Stimulated activated CD8-positive, alpha-beta memory T cell treated with anti-CD3 and anti-CD28 coated beads, Interleukin-2, amount 100 ng/mL, for 48 hours (primary cell): ENCODE measurements at places on chromosomes 16 and 17.

DNA sequence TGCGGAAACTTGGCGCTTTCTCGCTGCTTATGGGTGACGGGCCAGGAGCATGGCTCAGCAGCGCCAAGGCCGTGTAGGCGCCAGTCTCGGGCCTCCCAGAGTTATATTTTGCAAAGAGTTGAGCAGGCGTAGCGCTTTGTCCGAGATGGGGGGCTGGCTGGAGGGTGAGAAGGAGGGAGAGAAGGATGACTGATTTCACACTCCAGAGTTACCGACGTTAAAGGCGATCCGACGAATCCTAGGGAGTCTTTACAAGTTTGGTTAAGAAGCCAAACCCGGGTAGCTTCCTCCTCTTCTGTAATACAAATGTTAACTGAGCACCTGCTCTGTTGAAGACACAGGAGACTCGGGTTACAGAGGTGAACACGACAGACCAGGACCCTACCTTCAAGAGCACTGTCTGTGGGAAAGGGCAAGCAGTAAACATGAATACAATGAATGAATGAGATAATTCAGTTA is 782 bp downstream of the POLR2A start:
- no peak for DNase-seq

DNA sequence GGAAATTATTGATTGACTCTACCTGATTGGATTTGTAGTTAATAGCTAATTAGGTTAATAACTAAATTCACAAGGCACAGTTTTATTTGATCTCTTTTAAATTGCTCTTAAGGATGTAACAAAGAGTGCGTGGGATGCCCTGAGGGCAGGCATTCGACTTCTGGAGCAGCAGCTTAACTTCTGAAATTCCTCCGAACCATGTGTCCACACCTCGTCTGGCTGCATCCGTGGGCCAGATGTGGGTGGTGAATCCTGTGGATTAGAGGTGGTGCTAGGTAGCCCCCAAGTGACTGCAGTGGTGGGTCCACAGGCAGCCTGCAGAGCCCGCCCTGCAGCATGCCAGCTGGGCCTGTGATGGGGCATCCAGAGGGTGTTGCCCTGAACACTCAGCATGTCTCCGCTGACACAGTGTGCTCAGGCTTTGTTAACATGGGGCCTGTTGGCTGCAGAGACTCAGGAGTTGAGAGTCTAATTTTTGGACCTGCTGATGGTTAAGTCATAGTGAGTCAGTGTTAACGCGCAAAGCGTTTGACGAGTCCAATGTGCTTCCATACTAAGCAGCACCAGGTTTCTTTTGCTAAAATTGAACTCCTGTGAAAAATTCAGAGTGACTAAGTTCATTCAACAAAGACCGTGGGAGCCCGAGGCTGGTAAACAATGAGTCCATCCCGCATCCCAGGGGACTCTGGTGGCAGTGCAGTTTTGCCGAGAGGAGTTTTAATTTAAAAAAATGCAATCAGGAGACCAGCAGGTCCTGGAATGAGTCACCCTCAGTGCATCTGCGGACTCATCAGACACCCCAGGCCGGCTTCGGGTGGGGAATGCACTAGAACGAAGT is 3.8 kb upstream of the NPB start:
- no peak for DNase-seq

DNA sequence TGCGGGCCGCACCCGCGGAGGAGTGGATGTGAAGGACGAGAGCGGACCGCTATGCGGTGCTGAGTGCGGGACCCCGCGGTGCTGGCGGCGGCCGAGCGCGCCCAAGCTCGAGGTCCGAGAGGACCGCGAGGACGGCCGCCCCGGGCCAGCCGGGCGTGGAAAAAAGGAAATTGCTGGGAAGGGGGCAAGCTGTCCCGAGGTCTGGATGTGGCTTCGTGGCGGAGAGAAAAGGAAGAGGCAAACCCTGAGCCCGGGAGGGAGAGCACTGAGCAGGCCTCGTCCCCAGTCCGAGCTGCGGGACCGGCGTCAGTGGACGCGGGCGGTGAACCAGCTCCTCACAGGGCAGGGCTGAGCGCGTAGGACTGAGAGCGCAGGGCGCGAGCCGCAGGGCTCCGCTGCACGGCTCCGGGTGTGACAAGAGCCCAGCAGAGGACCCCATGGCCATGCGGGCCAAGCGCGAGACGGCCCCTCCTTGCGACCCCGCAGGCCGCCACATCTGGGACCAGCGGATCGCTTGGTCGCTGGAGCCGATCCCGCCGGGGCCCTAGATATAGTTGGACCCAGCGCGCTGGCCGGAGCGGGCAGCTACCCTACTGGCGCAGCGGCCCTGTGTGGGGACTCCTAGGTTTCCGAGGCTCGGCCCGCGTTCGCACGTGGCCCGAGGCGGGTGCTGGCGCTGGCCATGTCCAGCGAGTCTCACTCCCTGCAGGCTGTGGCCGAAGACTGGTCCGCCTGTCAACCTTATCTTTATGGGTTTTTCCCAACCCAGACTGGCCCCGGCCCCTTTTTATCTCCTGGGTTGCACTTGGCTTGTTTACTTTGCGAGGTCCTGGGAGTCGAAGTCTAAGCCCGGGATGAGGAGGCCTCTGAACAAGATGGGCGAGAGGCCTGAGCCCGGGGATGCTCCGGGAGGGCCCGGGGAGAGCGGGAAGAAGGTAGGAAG is 2.4 kb downstream of the TBX4 start:
- no peak for DNase-seq

GRCh38 chr16:19718624-19718965 is 524 bp downstream of the IQCK start:
- no peak for DNase-seq

GRCh38 chr17:40121181-40122135 is at the start of gene MSL1:
Gene MSL1, plus strand, starts transcription at chr17:40121971. Its CDS starts 642 bp downstream, at chr17:40122613.
- peak; percentile 84 for DNase-seq

GRCh38 chr16:78446486-78446885 is 347.0 kb downstream of the WWOX start:
- no peak for DNase-seq

GRCh38 chr16:87190288-87191230 is 126.6 kb downstream of the C16orf95 start:
- DNase-seq = no peak

- no peak for DNase-seq
These were observed 4.1 kb downstream of the DHODH start for GRCh38 chr16:72012607-72013006.

DNA sequence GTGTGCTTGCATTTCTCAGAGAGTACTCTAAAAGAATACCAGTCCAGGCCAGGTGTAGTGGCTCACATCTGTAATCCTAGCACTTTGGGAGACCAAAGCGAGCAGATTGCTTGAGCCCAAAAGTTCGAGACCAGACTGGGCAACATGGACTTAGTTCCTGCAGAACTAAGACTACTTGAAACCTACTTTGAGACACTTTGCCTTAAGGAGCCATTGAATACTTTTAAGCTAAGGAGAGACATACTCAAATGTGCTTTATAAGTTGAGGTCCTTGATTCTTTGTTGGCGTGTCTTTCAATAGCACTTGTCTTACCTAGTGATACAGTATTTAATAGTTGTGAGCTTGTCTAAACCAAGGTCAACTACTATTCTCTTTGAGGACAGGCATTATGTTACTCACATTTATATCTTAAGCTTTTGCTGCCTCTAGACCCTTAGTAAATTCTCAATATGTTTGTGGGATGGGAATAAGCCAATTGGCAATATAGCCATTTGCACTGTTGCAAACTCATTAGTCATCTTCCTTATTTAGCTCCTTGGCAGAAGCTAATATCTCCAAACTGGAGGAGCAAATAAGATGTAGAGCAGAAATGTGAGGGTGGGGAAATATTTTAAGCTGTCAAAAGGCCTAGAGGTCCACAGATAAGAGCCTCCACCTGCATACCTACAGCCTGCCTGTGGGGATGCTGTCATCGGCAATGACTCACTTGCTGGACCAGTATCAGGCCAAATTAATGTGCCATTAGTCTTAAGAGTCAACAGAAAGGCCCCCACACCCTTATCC is 16.3 kb downstream of the SCPEP1 start:
- no peak for DNase-seq

- DNase-seq = no peak
These were observed 23.1 kb upstream of the GPRC5C start for GRCh38 chr17:74408815-74409214.

- DNase-seq = no peak
These were observed 8.3 kb downstream of the IRX5 start for GRCh38 chr16:54939029-54939346.

DNA sequence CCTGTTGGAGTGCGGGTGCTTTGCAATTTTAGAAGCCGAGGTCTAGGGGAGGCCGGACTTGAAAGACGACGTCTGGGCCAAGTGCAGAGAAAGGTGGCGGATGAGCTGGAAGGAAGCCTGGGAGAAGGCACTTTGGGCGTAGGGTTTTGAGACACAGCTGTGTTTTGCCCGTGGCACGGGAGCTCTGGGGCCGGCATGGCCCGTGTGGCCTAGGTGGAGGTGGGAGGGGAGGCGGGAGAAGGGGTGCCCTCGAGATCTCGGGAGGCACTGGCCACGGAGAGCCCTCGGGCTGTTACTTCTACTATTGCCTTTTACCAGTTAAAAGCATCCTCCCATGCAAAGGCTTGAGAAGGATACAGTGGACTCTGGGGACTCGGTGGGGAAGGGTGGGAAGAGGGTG is 161.9 kb downstream of the FOXL1 start:
- DNase-seq = no peak

GRCh38 chr17:33460781-33461450 is 167.8 kb upstream of the ASIC2 start:
- no peak for DNase-seq

- DNase-seq = no peak
These were observed 480 bp downstream of the TXNL4B start for GRCh38 chr16:72092832-72093447.

DNA sequence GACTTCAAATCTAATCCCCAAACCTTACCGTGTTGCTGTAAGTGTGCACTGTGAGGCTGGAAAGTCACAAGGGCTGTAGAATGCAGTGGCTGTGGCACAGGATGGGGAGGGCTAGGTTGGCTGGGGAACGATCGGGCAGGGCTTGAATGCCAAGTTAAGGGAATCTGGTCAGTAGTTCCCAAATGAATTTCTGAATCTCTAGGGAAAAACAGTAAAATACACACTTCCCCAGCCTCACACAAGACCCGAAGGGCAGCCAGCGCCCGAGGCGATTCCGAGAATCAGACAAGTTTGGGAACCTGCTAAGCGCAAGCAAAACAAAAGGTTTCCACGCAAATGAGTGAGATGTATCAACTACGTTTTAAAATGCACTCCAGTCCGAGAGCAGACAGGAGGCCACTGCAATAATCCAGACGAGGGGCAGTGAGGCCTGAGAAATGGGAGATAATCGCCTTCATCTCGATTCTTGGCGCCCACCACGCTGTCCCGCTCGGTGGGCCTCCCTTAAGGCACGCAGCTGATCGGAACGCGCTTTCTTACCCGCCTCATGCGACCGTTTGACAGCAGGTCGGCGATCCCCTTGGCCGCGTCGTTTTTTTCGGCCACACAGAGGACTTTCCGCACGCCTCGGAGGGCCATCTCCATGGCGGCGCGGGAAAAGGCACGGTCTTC is 599 bp downstream of the TOP3A start:
- no peak for DNase-seq

DNA sequence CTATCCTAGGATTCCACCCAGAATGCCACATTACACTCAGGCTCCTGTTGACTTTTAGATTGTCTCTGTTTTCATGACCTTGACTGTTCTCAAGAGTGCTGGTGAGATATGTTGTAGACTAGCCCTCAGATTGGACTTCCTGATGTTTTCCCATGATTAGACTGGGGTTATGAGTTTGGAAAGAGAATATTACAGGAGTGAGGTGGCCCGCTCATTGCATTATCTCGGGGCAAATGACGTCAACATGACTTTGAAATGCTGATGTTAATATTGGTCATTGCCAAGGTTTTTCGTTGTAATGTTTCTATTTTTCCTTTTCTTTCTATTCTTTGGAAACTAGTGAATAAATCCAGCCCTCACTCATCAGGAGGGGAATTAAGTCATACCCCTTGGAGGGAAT is 355.7 kb upstream of the MON1B start:
- DNase-seq = no peak

- DNase-seq = no peak
These were observed 650.9 kb downstream of the CDH11 start for GRCh38 chr16:64470916-64471315.

DNA sequence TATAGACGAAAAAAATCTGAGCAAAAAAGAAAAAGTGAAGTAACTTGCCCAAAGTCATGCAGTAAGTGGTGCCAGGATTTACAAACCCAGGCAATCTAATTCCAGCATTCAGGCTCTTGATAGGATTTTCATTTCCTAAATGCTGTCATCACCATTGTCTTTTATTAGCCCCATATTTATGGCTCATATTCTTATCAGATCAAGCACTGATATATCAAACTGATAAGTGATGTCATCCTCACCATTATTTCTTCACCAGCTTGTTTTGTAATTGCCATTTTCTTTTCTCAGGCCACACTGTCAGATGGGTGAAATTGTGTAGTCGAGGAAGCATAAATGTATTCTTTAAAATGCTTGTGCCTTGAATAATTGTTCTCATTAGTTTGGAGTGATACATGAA is 1.3 kb downstream of the RAD51C start:
- no peak for DNase-seq

DNA sequence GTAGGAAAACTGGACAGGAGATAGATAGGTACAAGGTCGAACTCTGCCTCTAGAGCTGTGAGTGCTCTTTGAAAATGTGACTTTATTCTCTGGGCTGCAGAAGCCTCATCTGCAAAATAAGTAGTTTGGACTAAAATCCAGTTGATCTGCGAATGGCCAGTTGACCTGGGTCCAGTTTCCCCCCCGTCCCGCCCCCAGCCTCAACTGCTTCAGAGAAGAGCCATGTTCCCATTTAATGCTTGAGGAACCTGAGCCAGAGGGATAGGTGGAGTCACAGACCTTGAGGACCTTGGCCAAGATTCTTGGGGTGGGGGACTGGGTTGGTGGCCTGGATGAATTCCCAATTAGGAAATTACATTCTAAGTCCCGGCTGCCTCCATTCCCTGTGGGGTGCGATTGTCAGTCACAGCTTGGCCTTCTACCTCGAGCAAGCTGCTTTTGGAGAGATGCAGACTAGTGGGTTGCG is 14.1 kb downstream of the TBX2 start:
- DNase-seq = no peak

DNA sequence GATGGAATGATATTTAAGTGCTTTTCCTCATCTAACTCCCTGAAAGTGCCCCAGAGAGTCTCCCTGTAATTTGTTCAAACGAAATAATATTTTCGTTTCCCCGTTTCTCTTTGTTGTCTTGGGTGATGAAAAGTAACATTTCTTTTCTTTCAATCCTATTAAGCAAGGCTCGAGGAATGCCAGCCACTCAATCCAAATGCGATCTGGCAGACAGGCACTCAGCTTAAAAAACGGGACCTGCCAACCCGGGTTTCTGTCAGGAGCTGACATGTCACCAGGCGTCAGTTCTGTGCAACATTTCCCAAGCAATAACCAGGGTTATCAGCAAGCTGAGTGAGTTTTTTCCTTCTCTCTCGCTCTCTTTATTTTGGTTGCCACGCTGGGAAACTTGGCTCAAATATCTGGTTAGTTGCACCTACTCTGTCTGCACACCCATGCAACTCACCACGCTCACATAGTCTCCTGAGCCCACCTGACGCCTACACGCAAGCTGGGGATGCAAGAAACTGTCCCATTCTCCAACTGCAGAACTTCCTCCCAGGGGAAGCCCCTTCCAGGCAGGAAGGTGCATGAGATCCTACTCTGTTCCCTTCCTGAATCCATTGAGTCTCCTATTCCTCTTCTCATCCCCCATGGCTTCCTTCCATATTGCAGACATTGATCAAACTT is 208.2 kb downstream of the C16orf78 start:
- DNase-seq = no peak
